SK-N-SH (cell line): ENCODE measurements at places on chromosomes 11 and 22.

DNA sequence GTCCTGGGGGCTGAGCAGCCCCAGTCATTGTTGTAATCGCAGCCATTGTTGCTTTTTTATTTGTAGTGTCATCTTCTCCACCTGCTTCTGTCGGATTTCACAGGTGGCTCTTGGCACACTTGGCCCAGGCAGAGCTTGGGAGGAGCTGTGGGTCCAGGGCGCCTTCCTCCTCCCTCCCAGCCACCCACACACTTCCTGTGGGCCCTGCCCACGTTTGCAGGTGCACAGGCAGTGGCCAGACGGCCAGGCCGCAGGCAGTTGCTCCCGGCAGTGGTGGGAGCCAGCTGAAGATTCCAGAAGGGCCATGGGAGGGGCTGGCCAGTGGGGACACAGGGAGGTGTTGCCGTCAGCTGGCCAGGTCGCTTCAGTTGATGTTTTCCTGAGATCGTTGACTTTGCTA is 1191.9 kb downstream of the BRD1 start:
- no peak for DNase-seq

GRCh38 chr11:34181251-34181650 is 75.8 kb downstream of the NAT10 start:
- DNase-seq: no peak

DNA sequence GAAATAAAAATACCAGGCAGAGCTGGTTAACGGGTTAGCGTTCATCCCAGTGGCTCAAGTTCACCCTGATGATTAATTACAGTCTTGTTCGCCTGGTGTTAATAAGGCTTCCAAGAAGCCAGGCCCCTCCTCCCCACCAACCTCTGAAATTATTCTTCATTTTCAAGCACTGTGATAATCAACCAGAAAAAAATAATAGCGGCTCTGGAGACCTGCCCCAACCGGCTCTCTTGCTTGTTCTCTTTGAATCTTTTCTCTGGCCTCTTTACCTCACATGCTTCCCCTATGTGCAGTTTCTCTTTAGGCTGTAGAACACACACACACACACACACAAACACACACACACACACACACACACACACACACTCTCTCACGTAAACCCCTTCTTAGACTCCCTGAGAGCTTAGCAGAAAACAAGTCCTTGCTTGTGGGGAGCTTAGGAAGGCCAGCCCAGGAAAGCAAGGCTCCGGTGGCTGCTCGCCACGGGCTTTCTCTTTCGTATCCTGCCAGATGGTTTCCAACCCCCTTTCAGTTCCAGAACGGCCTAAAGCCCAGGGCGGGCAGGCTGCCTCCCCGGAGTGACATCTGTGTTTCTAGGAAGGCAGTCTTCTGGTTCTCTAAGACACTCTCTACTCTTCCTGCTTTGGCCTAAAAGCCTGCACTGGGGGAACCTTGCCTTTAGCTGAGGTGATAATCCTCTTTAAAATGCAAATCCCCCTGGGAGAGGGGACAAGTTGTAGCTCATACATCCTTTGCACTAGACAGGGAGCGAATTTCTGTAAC is 106.4 kb upstream of the SESN3 start:
- DNase-seq: no peak

GRCh38 chr11:64146036-64146955 is 19.6 kb downstream of the MACROD1 start:
- peak; percentile 87 for DNase-seq

DNA sequence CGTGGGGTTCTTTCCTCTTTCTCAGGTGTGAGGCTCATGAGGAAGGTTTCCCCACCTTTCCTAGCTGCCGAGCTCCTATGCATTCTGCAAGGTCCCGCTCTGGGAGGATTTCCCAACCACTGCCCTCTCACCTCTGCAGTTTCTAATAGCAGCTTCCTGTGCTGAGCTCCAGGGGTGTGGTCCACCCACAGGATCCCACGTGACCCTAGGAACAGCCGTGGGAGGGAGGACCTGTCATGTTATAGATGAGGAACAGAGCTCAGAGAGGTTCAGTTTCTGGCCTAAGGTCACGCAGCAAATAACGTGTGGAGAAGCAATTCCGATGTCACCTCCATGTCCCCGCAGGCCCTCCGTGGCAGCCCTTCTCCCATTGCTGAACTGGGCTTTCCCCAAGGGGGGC is 38.5 kb downstream of the FLRT1 start:
- no peak for DNase-seq

GRCh38 chr11:26599425-26599824 is 27.4 kb upstream of the MUC15 start:
- no peak for DNase-seq

- peak; percentile 92 for DNase-seq
These were observed 1.0 kb downstream of the POU2AF3 start for GRCh38 chr11:111299101-111300026.

GRCh38 chr11:93329936-93330445 is 551 bp upstream of the DEUP1 start:
- DNase-seq: peak; percentile 29

- DNase-seq: no peak
These were observed 4.5 kb downstream of the TMPRSS4 start for GRCh38 chr11:118081241-118081958.

GRCh38 chr11:97557399-97557798 is 1167.6 kb downstream of the JRKL start:
- peak; percentile 1 for DNase-seq

- DNase-seq: no peak
These were observed 9.7 kb downstream of the TNRC6B start for GRCh38 chr22:40187389-40187788.

DNA sequence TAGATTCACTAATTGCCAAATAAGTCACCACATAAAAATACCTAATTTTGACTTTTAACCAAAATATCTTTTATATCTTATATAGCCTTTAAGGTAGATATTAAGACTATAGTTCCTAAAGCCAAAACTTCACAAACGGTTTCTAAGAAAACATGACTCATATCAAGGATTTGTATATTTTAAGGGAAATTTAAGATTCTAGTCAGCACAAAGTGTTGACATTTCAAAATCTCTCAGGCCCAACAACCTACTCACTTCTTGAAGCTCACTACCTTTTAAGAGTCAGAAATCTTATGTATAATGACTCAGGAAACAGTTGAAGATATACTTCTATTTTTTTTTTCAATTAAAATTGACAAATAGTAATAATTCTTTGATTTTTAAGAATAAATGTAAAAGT is 221.9 kb downstream of the SBF2 start:
- no peak for DNase-seq
